ENCODE measurements at places on chromosomes 2 and 18.

DNA sequence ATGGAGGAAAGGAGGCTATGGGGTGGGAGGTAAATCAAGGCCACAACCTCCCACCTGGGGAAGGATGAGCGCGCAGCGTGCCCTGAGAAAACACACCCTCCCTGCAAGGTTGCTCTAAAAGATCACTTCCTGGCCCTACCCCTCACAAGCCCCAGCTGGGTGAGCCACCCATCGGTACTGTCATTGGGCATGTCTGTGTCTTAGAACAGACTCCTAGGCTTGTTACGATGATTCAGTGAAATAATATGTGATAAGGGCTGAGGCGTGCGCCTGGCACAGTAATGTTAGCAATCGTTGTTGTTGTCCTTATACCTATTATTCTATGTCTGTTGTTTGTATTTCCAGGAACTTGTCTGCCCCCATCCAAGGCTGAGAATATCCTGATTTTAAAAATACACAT lies 175.1 kb downstream of the ZFP36L2 start:
- DNase-seq: no peak

GRCh38 chr2:85501248-85501647 lies 37.7 kb upstream of the MAT2A start:
- no peak for DNase-seq

DNA sequence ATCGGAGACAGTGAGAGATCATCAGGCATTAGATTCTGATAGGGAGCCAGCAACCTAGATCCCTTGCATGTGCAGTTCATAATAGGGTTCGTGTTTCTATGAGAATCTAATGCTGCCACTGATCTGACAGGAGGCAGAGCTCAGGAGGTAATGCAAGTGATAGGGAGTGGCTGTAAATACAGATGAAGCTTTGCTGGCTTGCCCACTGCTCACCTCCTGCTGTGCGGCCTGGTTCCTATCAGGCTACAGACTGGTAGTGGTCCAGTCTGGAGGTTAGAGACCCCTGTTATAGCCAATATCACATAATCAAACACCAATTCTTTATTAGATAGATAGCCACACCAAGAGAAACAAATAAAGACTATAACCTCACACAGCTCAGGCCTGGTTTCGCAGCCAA lies 51.0 kb upstream of the NBEAL1 start:
- no peak for DNase-seq

- no peak for DNase-seq
These were observed 153.6 kb upstream of the CCDC195 start for GRCh38 chr2:224869601-224870233.

DNA sequence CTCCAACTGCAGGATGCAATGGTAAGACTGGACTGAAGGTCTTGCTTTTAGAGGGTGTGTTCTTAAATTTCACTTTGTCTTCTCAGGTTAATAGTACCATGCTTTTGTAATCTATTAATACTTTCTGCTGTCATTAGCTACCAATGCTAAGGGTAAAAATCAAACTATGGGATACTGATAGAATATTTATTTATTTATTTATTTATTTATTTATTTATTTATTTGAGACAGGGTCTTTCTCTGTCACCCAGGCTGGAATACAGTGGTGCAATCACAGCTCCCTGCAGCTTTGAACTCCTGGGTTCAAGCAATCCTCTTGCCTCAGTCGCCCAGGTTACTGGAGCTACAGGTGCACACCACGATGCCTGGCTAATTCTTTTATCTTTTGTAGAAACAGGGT lies 152.1 kb downstream of the SPP2 start:
- no peak for DNase-seq
